ENCODE measurements at places on chromosomes 13 and 19.

GRCh38 chr19:18292810-18293641, 11.6 kb upstream of the JUND start:
- DNase-seq = peak; percentile 65

GRCh38 chr19:13043285-13043684, 48.0 kb downstream of the NFIX start:
- no peak for DNase-seq

- DNase-seq = peak; percentile 42
Observed at GRCh38 chr13:33610438-33611120, 207.4 kb upstream of the RFC3 start.

- DNase-seq = no peak
Observed at GRCh38 chr19:45752639-45753038, 16.4 kb downstream of the SIX5 start.

GRCh38 chr13:36619535-36619934, 54.3 kb upstream of the SERTM1 start:
- no peak for DNase-seq

GRCh38 chr13:97498419-97498818, 64.5 kb downstream of the RAP2A start:
- no peak for DNase-seq

DNA sequence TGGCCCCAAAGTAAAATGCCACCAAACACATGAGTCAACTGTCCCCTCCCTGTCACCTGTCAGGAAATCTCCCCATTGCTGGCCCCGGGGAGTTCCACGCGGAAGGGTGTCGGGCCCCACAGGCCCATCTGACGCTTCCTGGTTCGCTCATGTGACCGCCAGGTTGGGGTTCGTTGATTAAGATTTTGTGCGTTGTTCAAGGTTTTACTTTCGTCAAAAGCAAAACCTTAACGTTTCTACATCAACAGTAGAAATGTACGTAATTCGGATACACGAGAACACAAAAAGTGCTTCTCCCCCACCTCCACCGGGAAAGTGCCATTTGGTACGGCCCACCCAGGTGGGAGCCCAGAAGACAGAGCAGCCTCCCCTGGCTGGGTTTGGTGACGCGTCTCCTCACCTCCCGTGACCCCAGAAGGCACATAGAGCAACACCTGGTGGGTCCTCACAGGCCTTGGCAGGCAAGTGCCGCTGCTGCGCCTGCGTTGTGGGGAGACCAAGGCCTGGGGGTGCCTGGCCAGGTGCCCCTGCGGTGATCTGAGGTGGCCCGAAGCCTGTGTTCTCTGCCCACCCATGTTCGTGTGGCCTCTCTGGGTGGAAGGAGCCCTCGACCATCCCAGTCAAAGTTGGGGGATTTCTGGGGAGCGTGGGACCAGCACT, 161.6 kb downstream of the KDM4B start:
- DNase-seq = no peak

GRCh38 chr13:69600811-69601210, 506.8 kb upstream of the ATXN8OS start:
- no peak for DNase-seq

GRCh38 chr13:113113846-113114271, 8.3 kb downstream of the F7 start:
- DNase-seq = no peak

- DNase-seq = no peak
Observed at GRCh38 chr13:70108356-70109105, at the start of gene KLHL1. TSS of gene KLHL1 (minus strand) at chr13:70108452. CDS start at chr13:70107699, 753 bp downstream.

GRCh38 chr13:107942030-107942617, 273.2 kb downstream of the LIG4 start:
- DNase-seq = no peak

DNA sequence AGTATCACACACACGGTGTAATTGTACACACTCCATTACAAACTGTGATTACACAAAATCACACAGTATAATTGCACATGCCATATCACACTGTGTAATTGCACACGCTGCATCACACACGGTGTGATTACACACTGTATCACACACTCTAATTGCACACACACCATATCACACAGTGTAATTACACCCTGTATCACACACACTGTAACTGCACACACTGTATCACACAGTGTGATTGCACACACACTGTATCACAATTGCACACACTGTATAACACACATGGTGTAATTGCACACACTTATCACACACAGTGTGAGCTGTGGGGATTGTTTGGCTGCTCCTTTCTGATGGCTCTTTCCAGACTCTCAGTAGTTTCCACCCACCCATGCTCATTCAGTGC, 162.6 kb upstream of the SGCG start:
- no peak for DNase-seq

DNA sequence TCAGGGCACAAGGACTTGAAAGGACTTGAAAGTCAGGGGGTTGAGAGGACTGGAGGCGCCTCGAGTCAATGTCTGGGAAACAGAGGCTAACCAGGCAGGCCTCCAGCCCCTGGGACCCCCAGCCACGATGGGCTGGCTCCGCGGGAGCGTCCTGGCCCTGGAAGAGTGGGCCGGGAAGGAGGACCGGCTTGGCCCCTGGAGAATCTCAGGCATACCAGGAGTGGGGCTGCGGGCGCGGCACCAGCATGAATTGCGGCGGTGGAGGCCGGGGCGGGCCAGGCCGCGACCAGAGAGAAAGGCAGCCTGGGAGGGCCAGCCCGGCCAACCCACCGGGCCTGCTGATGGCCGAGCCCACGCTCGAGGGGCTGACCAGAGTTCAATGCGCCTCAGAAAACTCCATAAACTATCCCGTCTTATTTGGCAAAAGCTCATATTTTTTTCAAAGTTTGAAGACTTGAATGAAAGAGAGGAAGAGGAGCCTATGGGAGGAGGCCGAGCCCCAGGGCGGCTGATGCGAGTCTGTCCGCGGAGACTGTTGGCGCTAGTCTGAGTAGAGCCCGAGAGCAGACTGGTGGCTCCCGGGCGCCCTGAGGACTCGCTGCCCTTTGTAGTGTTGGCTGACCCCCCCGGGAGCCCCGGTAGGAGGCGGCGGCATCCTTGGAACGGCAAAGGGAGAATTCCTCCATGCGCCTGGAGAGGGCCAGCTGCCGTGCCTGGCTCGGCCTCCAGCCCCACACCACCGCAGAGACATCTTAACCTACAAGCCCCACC, 68.0 kb downstream of the MLLT1 start:
- DNase-seq = no peak
